ENCODE measurements at places on chromosomes 7 and 10.

- DNase-seq = no peak
These were observed 43.2 kb downstream of the SVOPL start for GRCh38 chr7:138657854-138658386.

GRCh38 chr10:17001297-17001744, 128.3 kb downstream of the CUBN start:
- DNase-seq = no peak

GRCh38 chr10:17751781-17752445, at the start of gene TMEM236:
TMEM236 (plus strand) TSS chr10:17752201; CDS start chr10:17752296, 95 bp downstream.
- DNase-seq = no peak

DNA sequence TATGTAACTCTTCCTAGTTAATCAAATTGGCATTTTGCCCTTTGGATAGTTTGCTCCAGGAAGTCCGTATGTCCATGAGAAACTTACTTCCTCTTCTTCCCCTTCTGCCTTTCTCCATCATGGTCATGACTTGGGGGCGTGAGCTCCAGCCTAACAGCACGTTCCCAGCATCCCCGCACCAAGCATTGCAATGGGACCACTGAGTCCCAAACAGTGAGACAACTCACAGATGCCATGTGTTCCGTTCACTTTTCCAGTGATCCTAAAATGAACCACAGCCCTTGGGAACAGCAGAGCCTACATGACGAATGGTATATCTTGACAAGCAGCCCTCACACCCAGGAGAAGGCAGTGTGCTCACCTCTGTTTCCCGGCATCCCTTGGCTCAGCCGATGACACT, 10.7 kb downstream of the BTBD16 start:
- no peak for DNase-seq

DNA sequence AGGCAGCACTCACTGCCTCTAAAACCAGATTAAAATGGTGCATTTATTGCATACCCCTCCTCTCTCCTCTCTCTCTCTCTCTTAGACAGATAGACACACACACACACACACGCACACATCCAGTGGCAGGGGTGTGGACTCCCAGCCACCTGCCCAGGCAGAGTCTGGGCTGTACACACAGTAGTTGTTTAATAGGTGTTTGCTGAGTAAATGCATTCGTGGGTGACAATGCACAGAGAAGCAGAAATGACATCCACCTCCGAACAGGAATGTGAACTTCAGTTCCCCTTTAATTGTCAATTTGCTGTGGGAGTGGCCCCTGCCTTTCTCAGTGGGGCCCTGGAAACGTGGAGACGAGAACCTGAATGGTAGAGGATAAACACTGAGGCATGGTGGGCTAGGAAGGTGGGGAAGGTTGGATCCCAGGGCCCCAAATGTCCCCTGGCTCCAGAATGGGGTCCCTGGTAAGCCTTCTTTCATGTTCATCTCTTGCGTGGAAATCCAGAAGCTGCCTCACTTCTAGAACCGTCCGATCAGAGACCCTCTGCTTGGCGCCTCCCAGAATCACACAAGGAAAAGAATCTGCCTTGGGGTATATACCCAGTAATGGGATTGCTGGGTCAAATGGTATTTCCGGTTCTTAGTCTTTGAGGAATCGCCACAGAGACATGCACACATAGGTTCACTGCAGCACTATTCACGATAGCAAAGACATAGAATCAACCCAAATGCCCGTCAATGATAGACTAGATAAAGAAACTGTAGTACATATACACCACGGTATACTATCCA, 58.5 kb upstream of the ECHDC3 start:
- no peak for DNase-seq

DNA sequence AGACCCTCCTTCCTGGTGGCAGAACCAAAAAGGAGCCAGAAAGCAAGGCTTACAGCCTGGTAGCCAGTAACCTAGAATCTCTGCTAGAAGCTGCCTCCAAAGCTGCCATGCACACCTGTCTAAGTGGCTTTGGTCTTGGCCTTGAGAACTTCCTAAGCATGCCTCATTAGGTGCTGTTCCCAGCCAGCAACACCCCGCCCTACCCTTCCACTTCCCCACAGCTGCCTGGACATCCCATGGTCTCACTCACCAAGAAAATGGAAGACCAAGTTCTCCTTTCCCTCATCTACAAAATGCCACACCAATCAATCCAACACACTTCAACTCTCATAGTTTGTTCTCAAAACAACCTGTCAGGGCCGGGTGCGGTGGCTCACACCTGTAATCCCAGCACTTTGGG, 4.2 kb downstream of the PSAP start:
- DNase-seq = no peak

- DNase-seq = no peak
These were observed 450.3 kb downstream of the GRID1 start for GRCh38 chr10:85916286-85916685.

GRCh38 chr10:76902949-76903348, 734.7 kb downstream of the KCNMA1 start:
- no peak for DNase-seq

- DNase-seq = peak; percentile 40
These were observed at the start of gene IRF5 for GRCh38 chr7:128937647-128938543. IRF5 (plus strand) TSS chr7:128937927; CDS start chr7:128942082, 4,155 bp downstream.

- no peak for DNase-seq
These were observed 152.3 kb downstream of the NEBL start for GRCh38 chr10:20744821-20745220.

GRCh38 chr10:58385784-58386112, 538 bp downstream of the TFAM start:
- DNase-seq = no peak

GRCh38 chr7:75756206-75756990, 15.6 kb downstream of the CCL26 start:
- DNase-seq = no peak

GRCh38 chr10:35447693-35448407, 111.5 kb downstream of the CCNY start:
- no peak for DNase-seq

- DNase-seq = no peak
These were observed 3.4 kb upstream of the MIOS start for GRCh38 chr7:7563269-7563668.

DNA sequence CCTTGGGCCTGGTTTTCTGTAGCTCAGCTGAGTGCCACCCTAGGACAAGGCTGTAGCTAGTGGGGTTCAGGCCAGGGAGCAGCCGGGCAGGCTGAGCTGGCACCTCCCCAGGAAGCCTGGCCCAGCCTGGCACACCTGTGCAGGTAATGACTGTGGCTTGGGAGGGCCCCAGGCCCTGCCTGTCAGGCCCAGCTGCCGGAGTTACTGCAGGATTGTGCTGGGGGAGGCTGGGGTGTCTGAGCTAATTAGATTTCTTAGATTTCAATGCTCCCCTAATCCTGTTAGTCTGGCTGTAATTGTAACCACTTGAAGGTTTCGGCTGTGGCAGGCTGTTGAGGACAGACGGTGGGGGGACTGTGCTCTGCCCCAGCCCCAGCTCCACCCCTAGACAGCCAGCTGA, 6.0 kb downstream of the ZMIZ1 start:
- no peak for DNase-seq

GRCh38 chr7:43076189-43076605, 36.2 kb upstream of the HECW1 start:
- DNase-seq = no peak

DNA sequence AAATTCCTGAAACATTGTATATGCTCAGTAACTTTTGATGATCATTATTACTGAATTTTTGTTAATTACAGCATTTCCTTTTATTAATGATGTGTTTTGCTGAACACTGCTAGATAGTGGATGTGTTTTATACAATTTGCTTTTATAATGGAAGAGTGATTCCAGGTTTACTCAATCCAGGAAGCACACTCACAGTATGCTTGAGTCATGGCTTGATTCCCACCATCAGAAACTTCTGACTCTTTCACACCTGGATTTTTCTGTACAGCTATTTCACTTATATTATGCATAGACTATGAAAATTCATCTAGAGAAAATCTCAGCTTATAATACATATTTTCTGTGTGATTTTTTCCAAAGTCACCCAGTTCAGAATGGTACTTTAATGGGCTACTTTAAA, 1040.9 kb downstream of the GRM8 start:
- DNase-seq = no peak

- DNase-seq = no peak
These were observed 102.4 kb downstream of the SEMA3E start for GRCh38 chr7:83546586-83546985.

- no peak for DNase-seq
These were observed 49.5 kb upstream of the TMEM140 start for GRCh38 chr7:135098391-135098790.

DNA sequence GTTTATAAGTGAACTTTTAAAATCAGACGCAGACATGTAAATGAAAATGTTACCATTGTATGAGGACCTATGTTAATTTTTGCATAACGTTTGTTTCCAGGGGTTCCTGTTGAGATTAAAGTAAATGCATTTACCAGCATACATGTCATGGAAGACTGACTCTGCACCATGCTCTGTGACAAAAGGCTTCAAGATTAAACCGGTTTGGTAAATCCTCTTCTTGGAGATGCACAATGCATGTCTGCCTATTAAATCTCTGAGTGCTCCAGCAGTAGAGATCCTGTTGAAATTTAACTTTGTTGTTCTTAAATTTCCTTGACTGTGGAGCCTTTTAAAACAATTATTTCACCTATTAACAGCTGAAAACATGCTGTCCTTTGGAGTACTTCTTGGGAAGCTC, 36.5 kb upstream of the JAZF1 start:
- DNase-seq = no peak

- no peak for DNase-seq
These were observed 57.3 kb upstream of the CCDC71L start for GRCh38 chr7:106717955-106718871.
